ENCODE measurements at places on chromosomes 5 and 9.

- DNase-seq = peak; percentile 61
Measured at GRCh38 chr5:124398460-124398859, 348.0 kb downstream of the ZNF608 start.

DNA sequence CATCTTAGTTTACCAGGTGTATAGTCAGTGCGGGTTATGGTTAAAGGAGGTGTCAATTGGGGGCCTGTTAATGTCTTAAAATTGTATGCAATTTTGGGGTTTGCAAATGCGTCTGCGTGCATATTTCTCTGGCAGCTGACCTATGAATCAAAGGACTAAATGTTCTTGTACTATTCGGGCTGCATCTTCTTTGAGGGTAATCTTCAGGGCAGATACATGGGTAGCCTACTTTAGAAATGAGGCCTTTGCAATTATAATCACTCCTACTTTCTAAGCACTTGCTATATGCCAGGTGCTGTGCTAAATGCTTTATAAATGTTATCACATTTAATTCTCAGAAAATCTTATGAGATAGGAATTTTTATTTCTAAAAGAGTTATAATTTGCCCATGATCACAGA lies 58.2 kb downstream of the NDFIP1 start:
- no peak for DNase-seq

DNA sequence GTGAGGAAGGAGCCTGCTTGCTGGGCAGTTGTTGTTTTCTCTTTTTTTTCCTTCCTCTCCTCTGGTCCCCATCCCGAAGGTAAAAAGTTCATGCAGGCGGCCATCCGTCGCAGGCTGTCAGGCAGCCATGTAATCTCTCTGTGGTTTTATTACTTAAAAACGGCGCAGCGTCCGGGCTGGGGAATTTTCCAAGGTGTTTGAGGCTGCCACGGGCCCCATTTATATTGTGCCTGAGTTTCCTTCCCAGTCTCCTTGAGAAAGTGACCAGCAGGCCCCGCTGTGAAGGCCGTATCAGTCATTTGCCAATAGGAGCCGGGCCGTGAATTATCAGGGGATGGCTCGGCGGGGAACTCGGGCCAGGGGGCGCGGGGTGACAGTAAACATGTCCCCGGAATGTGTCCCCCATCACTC lies 289.7 kb downstream of the PBX3 start:
- peak; percentile 6 for DNase-seq

DNA sequence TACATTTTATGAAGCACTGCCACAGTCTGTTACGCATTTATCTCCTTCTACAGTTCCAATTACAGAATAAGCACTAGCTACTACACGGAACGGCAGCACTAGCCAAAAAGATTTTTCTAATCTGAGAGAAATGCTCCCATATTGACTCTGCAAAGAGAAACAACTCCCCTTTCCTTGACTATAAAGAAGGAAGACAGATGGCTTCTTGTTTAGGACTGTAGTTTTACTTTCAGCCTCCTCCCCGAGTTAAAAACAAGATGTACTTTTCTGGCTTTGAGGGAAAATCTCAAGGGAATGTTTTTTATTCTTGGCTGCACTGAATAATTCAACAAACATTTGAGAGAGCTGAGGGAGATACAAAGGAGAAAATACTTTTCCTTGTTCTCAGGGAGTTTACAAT lies 1.9 kb upstream of the SLC44A1 start:
- DNase-seq = peak; percentile 66

DNA sequence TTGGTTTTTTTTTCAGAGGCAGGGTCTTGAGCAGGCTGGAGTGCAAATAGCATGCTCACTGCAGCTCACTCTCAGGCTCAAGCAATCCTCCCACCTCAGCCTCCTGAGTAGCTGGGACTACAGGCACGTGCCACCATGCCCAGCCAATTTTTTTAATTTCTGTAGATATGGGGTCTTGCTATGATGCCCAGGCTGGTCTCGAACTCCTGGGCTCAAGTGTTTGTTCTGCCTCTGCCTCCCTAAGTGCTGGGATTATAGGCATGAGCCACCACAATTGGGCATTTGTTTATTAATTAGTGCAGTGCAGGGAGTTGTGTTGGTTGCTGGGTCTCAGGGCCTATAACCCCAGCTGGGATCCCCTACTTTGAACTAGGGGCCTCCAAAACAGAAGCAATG lies 47.0 kb downstream of the CXXC5 start:
- no peak for DNase-seq

- DNase-seq = no peak
Measured at GRCh38 chr9:131728961-131729360, 10.9 kb downstream of the RAPGEF1 start.

DNA sequence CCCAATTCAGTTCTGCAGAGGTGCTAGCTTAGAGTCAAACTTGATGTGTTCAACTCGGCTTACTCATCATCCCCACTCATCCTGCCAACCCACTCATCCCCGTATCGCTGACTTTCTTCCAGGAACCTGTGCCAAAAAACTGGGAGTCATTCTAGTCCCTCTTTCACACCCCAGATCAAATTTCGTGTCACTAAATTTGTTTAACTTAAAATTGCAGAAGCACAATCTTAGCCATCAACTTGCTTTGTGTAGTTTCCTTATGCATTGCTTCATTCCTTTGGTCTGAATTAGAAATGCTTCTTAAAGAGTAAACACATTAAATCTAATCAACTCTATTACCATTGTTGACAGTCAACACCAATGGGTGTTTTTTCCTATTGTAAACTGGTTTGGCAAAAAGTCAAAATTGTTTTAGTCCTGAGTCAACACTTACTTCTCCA lies 162.4 kb downstream of the TTC39B start:
- no peak for DNase-seq

GRCh38 chr9:123608104-123608503 lies 252.1 kb downstream of the CRB2 start:
- DNase-seq = no peak

GRCh38 chr9:37955781-37956422 lies 52.0 kb upstream of the SLC25A51 start:
- no peak for DNase-seq

- peak; percentile 24 for DNase-seq
Measured at GRCh38 chr9:76558465-76558864, 99.5 kb downstream of the GCNT1 start.

DNA sequence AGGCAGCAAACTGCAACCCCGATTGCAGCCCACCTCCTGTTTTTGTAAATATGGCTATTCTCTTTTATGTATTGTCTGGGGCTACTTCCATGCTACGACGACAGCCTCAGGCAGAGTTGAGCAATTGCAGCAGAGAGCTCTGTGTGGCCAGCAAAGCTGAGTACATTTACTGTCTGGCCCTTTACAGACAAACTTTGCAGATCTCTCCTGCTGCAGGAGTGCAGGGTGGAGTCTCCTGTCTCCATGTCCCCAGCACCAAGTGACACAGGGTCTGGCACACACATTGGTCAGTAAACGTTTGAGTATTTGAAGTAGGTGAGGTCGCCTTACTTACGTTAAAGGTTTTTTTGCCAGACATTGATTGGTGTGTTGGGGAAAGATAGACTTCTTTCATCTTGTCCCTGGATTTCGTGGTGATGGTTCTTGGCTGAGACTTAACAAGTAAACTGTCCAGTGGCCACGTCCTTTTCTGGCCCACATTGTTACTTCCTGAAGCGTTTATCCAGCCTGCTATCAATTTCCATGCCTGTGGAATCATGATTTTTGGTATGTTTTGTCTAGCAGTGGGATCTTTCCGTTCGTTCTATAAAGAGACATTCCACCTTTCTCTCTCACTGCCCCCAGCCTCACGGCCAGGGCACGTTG lies 27.2 kb downstream of the PRRC2B start:
- DNase-seq = peak; percentile 63

DNA sequence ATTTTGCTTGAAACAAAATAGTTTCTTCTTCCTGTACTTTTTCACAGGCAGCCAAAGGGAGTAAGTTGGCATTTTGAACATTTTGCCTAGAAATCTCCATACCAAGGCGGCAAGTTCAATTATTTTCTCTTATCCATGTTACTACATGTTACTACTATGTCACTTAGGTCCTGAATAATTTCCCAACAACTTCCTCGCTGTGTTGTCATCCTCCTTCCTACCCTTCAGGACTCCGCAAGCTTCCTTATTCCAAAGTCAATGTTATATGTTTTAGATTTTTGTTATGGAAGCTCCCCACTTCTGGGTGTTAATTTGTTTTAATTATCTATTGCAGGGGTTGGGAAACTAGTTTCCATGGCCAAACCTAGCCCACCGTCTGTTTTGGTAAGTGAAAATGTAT lies 9.9 kb upstream of the B4GALT1 start:
- DNase-seq = no peak

GRCh38 chr5:157180374-157181264 lies at the start of gene ITK:
ITK (plus strand) TSS chr5:157180840; CDS start chr5:157180978, 138 bp downstream.
- no peak for DNase-seq

- DNase-seq = peak; percentile 47
Measured at GRCh38 chr9:81635521-81636254, 53.7 kb downstream of the TLE1 start.

- DNase-seq = peak; percentile 38
Measured at GRCh38 chr5:12023614-12024241, 119.5 kb upstream of the CTNND2 start.

- no peak for DNase-seq
Measured at GRCh38 chr5:131637694-131638093, 2.7 kb upstream of the RAPGEF6 start.

- DNase-seq = peak; percentile 90
Measured at GRCh38 chr5:172800088-172800551, 29.1 kb upstream of the DUSP1 start.

DNA sequence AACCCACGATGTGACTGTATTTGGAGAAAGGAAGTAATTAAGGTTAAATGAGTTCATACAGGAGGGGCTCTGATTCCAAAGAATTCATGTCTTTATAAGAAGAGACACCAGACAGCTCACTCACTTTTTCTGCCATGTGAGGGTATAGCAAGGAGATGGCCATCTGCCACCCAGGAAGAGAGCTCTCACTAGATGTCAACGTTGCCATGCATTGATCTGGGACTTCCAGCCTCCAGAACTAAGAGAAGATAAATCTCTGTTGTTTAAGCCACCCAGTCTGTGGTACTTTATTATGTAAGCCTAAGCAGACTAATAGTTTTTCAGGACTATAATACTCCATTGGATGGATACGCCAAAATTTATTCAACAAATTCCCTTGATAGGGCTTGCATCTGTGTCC lies 89.8 kb upstream of the RAD23B start:
- DNase-seq = no peak

DNA sequence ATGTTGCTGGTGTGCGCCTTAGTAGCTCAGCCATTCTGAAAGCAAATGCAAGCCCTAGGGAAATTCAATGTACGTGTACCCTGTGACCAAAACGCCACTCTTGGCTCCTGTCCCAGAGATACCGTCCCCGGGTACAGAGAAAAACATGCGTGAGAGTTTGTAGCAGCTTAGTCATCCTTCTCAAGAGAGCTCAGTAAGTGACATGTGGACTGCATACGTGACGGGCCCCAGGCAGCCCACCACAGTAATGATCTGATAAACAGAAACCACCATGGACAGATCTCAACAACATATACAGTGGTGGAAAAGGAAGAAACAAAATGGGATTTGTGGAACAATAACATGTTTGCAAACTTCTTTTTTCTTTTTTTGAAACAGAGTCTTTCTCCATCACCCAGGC lies 45.1 kb downstream of the S1PR3 start:
- no peak for DNase-seq

DNA sequence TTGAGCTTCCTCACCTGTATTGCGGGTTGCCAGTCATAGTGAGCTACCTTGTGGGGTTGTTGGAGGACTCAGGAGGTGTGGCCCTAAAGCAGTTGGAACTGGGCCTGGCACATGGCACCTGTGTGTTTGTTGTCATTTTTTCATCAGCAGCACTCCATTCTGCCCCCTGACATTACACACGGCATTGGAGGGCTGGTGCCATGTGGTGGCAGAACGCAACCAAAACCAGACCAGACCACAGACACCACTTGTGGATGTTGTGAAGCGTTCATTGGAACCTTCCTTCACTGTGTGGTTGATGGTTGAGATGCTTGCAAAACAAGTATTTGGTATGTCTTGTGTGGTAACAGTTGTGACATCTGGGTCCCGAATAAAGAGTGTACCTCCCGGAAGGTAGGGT lies 113.2 kb upstream of the ERCC6L2 start:
- no peak for DNase-seq

DNA sequence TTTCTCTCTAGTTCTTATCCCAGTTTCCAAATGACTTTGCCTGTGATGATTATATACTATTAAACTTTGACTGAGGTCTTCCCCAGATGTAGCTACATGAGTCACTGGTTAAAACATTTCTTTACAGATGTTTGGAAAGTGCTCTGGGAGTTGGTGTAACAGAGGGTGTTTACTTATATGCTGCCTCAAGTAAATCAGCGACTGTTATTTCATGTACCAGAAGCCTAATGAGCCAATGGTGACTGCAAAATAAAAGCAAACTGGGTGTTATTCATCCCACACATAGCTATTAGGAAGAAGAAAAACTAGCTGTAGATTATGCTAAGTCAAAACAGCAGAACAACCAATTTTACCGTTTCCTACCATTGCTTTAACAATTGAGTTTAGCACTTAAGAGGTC lies 929.7 kb upstream of the SEMA6A start:
- DNase-seq = no peak

DNA sequence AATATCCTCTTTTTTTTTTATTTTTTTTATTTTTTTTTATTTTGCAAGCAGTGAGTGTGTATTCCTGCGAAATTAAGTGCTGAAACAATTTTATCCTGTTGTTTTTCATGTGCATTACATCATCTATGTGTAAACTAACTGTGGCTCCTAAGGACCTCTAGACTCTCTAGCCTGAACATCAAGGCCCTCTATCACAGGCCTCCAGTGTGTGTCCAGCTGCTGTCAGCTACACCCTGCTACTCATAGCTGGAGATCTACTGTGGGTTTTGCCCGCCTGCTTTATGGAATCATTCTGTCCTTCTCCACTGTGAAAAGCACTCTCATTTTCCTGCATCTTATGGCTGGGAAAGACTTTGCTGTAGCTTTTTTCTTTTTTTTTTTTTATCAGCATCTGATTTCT lies 157.8 kb downstream of the KCTD16 start:
- DNase-seq = no peak

GRCh38 chr9:133286523-133286922 lies 11.5 kb upstream of the ABO start:
- peak; percentile 40 for DNase-seq

DNA sequence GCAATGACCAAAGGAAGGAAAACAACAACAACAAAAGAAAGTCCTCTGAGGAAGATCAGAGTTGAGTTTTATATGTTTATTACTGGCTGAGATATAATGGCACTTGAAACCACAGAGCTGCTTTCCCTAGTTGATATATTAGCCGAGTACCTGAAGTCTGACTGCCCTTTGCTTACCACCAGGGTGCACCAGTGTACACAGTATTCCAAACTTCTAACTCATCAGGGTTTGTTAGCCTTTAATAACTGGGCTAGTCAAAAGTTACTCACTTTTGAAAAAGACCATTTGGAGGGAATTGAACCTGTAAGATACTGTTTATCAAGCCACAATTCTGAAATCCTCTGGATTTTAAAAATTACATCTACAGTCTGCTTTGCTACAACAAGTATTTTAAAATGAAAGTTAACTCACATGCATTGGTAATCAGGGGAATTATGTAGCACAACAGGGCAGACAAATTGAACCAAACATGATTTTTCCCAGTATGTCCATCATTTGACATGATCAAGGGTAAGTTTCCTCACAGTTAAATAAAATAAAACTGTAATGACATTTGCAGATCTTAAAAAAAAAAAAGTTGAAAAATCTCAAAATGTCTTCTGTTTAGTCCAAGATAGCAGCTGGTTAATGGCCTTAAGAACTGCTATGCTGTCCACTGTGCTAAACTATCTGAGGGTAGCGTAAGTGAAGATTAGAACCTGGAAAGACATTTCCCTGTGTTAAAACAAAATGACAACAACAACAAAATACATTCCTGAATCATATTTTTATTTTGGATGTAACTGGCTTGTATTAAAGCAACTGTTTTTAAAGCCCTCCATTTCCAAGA lies 57.3 kb upstream of the C6 start:
- DNase-seq = peak; percentile 88

GRCh38 chr9:114001410-114001685 lies 76.8 kb downstream of the AMBP start:
- DNase-seq = no peak

All from fibroblast of the aortic adventitia (primary cell).